ENCODE measurements at places on chromosomes 6 and 20.

GRCh38 chr6:153588330-153588729, 450.7 kb upstream of the OPRM1 start:
- no peak for DNase-seq

DNA sequence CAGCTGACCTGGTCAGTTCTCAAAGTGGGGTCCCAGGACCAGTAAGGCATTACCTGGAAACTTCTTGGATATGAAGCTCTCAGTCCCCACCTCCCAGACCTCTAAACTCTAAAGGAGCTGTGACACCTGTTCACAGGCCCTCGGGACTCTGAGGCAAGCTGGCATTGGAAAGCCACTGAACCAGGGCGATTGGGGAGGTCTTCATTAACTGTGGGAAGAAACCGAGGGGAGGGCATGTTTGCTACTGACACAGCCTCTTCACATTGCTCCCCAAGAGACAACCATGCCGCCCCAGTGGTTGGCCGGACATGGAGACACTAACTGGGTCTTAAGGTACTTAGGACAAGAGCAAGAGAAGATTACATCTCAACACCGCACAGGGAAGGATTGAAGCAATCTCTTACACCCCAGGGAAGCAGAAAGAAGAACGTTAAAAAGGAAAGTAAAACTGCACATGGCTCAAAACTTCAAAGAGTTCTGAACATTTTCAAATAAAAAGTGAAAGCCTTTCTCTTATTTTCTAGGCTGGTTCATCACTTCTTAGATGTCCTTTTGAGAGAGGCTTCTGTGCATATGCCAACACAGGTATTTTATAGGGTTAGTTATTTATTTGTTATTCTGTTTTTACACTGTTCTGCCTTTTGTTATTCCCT, 210.0 kb upstream of the CST7 start:
- DNase-seq: no peak

GRCh38 chr6:143167224-143167623, 106.5 kb downstream of the AIG1 start:
- no peak for DNase-seq

- DNase-seq: peak; percentile 100
Measured at GRCh38 chr6:140537834-140538705, 1163.6 kb upstream of the CITED2 start.

DNA sequence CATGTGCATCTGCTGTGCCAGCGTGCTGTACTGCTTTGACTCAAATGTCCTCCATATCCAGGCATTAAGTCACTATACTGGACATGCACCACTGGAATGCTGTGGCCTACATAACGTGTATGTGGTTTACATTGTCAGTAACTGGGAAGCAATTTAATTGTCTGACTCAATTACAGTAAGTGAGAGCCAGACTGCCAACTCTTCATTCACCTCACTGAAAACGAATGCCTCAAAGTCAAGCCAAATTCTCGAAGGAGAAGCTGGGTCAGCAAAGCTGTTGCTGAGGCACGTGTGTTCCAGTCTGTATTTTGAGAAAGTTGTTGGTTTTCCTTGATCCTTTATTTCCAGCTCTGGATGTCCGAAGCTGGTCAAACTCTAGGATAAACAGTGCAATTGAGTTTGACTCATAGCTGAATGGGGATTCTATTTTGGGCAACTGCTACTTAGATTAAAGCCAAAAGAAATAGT, 534.3 kb downstream of the COL12A1 start:
- peak; percentile 98 for DNase-seq

DNA sequence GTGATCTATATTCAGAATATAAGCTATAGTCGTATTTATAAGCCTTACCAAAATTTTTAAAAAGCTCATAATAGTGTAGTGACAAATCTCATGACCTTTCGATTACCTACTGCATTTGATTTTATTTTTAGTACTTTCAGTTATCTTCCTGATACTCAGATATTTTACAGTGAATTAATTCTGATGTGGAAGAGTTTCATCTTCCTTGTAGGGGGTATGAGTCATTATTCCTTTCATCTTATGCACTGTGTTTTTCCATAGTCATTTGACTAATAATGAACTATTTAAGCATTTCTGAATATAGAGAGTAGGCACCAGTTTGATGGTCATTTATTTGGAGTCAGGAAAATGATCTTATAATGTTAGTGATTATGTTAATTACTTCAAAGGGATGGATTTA, 36.4 kb downstream of the HDGFL1 start:
- no peak for DNase-seq

- DNase-seq: peak; percentile 49
Measured at GRCh38 chr6:87756858-87757257, 54.8 kb upstream of the AKIRIN2 start.

- DNase-seq: no peak
Measured at GRCh38 chr6:49072146-49072545, 390.9 kb downstream of the MMUT start.

DNA sequence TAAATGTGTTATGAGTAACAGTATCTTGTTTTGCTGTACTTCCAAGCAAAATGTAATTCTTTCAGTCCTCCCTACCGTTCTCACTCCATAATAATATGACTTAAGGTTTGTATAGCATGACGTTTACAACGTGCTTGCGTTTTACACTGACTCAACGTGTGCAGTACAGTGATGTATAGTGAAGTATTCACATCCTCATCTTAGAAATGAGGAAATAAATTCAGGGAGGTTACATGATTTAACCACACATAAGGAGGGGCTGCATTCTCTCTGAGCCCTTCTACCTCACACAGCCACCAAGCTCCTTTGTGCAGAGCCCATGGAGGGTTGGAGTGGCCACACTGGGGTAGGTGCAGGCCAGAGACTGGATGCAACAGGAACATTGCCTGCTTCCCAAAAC, 164.5 kb downstream of the MTHFD1L start:
- no peak for DNase-seq

GRCh38 chr20:60467078-60467477, 508.9 kb downstream of the CDH26 start:
- no peak for DNase-seq

DNA sequence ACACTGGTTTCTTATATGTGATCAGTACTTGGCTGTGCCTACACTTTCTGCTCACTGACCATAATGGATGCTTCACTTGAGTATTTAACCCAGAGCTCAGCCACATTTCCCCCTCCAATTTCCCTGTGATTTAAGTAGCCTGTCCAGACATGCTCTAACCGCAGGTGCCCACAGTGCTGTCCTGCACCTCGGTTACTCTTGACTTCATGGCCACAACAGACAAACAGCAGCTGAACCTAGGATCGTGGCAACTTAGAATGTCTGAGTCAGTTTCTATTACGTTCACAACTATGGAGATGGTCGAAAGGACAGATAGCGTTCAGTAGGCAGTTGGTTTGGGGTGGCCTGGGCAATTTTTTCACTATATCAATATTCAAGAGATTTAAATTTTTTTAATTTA, 306.9 kb upstream of the SGK1 start:
- DNase-seq: no peak

DNA sequence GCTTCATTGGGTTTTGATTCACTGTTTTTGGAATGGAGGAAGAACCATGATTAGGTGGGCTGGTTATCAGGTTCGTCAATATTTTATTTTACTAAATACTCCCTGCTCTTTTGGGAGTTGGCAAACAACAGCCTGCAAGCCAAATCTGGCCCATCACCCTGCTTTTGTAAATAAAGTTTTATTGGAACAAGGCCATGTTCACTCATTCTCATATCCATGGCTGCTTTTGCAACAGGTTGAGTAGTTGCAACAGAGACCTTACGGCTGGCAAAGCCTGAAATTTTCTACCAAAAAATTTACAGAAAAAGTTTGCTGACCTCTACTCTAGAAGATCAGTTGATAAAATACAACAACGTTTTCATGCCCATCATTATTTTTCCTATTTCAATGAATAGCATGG, 45.1 kb downstream of the SYTL3 start:
- no peak for DNase-seq

GRCh38 chr20:46563170-46563859, 12.9 kb upstream of the OCSTAMP start:
- no peak for DNase-seq

DNA sequence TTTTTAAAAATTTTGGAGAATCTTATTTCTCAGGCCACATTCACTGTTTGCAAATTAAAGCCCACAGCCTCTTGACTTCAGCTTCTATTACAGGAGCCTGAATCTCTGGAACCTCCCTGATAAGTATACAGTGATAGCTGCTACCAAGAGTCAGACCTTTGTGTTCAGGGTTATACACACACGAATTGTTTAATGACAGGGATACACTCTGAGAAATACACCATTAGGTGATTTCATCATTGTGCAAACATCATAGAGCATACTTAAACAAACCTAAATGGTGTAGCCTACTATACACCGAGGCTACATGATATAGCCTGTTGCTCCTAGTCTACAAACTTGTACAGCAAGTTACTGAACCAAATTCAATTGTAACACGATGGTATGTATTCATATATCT, 473.9 kb downstream of the PKHD1 start:
- DNase-seq: no peak

DNA sequence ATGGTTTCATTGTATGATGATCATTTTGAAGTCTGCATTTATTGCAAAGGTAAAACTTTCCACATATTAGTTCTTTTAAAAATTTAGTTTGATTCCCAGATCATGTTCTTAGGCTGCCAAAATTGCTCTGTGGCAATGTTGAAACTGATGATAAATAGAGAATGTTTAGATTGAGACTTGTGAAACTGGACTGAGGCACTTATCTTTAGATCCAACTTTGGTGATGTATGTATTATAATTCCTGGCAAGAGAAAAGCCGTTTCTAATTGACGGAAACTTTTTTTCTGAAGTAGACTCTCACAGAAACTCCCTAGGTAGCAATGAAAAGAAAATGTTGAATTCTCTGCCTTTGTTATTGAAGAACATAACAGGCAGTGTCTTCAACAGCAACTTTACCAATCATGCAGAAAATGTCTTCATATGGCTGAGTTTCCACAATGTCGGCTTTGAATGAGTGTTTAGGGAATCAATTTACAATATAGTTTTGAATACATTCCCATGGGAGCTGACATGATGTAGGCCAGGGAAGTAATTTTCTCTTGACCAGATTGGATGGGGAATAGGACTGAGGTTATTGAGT, 456.2 kb downstream of the CD109 start:
- no peak for DNase-seq

GRCh38 chr6:129709196-129709768, 695 bp downstream of the ARHGAP18 start:
- DNase-seq: peak; percentile 38

- DNase-seq: no peak
Measured at GRCh38 chr6:20192625-20193024, 19.6 kb downstream of the MBOAT1 start.

DNA sequence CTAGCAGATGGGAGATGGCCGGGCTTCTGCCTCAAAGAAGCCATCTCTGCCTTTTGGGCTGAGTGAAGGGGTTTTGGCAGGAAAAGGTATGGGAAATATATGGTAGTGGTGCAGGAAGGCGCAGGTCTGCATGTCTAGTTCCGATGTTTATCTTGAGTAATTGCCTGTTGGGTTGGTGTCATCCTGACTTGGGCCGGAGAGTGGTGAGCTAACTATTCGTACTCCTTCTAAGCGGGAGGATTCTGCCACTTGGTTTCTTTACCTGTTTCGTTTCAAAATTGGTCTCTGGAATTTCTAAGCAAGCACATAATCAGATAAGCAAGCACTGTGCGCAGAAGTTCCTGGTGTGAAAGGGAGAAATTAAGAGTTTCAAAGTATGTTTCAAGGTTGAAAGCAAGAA, 229.6 kb downstream of the SAMD5 start:
- DNase-seq: no peak

- DNase-seq: no peak
Measured at GRCh38 chr6:157487110-157487773, 106.3 kb downstream of the ZDHHC14 start.

DNA sequence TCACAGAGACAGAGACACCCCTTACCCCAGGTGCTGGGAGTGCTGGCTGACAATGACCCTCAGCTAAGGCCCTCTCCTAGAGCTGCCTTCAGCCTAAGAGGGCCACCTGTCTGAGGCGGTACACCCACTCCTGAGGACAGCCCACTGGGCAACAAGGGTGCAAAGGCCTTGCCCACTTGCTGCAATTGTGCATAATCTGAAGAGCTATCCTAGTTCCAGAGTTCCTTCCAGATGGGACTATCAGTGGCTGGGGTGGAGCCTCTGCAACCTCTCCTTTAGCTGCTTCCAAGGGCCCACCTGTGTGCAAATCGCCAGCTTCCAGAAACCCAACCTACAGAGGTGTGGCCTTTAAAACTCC, 87.5 kb downstream of the PREX1 start:
- no peak for DNase-seq

- DNase-seq: no peak
Measured at GRCh38 chr6:7252390-7252789, 60.6 kb downstream of the SSR1 start.

DNA sequence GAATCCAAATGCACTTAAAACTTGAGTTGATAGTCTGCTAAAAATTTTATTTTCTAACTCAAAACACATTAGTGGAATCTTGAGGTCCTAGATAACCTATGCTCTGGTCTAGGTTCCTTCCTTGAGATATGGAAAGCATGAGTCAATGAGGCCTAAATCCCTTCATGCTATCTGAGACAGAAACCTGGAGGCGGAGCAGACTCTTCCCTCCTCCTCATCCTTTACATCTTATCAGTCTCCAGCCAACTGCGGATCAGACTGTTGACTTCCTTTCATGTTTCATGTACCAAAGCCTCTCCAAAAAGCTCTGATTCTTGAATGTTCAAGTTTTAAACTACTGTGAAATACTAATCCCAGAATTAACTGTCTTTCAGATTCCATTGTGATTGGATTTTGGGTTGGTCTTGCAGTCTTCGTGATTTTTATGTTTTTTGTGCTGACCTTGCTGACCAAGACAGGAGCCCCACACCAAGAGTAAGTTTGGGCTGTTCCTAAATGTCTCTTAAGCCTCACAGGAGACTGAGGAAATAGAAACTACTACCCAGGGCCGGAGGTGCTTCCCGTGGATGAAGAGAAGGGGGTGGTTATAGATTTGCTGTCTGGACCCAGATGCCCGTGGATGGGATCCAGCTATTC, 29.1 kb downstream of the MRAP2 start:
- no peak for DNase-seq

DNA sequence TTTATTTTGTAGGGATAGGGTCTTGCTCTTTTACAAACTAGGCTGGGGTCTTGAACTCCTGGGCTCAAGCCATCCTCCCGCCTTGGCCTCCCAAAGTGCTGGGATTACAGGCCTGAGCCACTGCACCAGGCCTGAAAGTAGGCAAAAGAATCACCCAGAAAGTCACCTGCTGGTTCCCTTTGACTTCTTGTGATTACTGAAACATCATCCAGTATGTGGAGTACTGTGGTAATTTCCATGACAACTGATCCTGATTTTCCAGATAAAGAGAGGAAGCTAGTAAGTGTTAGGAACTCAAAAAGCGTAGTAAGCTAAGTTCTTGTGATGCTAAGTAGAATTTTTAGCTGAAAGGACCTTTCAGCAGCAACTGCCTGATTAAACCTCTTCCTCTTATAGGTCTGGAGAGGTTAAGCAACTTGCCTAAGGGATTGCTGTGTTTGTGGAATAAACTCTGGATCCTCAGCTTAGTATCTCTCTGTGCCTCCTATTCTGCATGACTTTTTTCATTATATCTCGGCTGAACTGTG, 16.8 kb downstream of the RALY start:
- DNase-seq: no peak

- DNase-seq: no peak
Measured at GRCh38 chr20:62736407-62737071, 27.9 kb downstream of the NTSR1 start.

- no peak for DNase-seq
Measured at GRCh38 chr6:65004283-65004682, 702.7 kb downstream of the EYS start.

- no peak for DNase-seq
Measured at GRCh38 chr6:133093956-133094355, 147.2 kb upstream of the EYA4 start.

GRCh38 chr6:108275976-108276375, 15.1 kb upstream of the SNX3 start:
- no peak for DNase-seq

Measured in fibroblast of skin of left biceps (primary cell).